ENCODE measurements at places on chromosomes 11 and 22.
A peak's percentile ranks its signal among the peaks of the same experiment; 100 is the strongest.

DNA sequence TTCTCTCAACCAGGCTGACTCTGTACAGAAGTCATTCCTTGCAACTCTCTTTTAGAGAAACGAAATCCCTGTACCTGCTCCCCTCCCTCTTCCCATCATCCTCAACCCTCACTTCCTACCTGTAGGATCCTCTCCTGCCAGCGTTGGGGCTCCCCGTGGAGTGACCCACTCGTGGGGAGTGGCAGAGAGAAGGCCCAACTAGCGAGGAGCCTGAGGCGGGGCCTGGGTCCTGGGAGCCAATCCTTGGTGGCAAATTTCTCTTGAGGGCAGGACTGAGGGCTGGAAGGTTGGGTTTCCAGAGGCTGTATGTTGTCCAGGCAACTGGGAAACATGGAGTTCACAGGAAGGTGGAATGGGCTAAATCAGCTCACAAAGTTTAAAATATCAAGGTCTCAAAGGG lies 10.4 kb downstream of the NHERF4 start:
- DNase-seq: no peak

DNA sequence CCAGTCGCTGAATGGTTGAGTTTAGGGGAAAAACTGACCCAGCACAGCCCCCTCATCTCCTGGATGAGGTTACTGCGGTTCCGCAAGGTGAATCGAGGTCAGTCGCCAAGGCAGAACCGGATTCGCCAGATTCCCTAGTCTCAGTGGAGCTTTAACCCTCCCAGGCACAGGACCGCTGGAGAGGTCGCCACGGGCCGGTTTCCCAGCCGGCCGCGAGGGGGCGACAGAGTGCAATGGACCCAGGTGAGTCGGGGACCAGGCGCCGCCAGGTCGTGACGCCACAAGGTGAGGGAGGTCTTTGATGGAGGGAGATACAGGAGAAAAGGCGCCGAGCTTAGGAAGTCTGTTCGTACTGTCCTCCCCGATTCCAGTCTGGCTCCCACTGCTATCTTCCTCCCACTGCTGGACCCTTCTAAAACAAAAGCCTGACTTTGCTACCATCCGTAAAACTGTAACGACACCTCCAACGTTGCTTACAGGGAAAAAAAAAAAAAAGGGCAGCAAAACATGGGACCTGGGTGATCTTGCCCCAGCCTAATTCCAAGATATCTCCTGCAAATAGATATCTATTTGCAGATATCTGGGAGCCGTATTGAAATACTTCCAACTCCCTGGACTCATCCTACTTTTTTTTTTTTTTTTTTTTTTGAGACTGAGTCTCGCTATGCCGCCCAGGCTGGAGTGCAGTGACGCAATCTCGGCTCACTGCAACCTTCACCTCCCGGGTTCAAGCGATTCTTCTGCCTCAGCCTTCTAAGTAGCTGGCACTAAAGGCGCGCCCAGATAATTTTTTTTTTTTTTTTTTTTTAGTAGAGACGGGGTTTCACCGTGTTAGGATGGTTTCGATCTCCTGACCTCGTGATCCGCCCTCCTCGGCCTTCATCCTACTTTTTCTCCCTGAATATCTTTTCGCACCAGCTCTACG lies 1.4 kb upstream of the GGA1 start:
- peak; percentile 74 for DNase-seq

GRCh38 chr11:10878408-10879214 lies 20.8 kb upstream of the ZBED5 start:
- DNase-seq: no peak

DNA sequence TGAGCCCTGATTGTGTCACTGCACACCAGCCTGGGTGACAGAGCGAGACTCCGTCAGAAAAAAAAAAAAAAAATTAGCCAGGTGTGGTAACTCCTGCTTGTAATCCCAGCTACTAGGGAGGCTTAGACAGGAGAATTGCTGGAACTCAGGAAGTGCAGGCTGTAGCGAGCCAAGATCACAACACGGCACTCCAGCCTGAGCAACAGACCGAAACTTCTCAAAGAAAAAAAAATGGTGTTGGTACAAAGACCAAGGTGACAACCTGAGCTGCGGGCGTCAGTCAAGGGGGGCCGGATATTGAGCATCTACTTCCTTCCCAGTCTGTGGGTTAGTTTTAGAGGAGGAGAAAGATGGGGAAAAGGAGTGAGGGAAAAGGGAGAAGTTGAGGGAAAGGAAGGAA lies 48.5 kb upstream of the HSPA8 start:
- no peak for DNase-seq

- no peak for DNase-seq
Observed at GRCh38 chr11:65321828-65322485, 7.3 kb downstream of the CDC42EP2 start.
